HS-5 (cell line): ENCODE measurements at places on chromosomes 3 and 15.

GRCh38 chr3:107641572-107642307 lies 119.0 kb downstream of the BBX start:
- DNase-seq: no peak

GRCh38 chr3:42535981-42536784 lies 33.7 kb downstream of the VIPR1 start:
- no peak for DNase-seq

GRCh38 chr15:68022061-68022460 lies 32.1 kb upstream of the PIAS1 start:
- no peak for DNase-seq

DNA sequence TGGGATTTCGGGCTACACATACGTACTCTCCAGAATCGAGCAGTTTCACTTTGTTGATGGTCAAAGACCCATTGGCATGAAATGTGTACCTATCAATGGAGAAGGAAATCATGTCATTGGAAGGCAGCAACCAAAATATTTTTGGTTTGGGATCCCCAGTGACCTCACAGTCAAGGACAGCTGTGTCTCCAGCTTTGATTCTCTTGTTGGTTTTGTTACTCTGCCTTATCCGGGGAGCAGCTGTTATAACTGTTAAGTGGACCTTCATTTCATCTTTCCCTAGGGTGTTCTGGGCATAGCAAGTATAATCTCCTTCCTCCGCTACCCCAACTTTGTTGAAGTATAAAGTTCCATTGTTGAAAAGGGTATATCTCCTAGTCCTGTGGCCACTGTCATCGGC lies 23.0 kb downstream of the IGSF10 start:
- no peak for DNase-seq

- DNase-seq: no peak
Observed at GRCh38 chr3:81352867-81353266, 408.6 kb downstream of the GBE1 start.

GRCh38 chr15:56215769-56216168 lies 27.9 kb downstream of the RFX7 start:
- no peak for DNase-seq

- DNase-seq: no peak
Observed at GRCh38 chr3:10568549-10568948, 63.2 kb upstream of the ATP2B2 start.

GRCh38 chr3:69695933-69696332 lies 43.3 kb upstream of the MITF start:
- DNase-seq: no peak

DNA sequence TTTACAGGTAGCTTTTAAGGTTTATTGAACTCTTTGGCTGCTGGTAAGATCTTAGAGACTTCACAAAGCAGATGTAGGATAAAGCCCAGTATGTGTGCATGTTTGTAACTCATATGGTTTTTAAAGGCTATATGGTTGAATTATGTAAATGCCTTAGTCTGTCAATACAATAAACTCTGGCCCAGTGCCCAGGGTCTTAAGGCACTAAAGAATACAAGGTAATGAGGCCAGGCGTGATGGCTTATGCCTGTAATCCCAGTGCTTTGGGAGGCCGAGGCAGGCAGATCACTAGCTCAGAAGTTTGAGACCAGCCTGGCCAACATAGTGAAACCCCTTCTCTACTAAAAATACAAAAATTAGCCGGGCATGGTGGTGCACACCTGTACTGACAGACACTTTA lies 170.3 kb upstream of the CGNL1 start:
- DNase-seq: no peak

DNA sequence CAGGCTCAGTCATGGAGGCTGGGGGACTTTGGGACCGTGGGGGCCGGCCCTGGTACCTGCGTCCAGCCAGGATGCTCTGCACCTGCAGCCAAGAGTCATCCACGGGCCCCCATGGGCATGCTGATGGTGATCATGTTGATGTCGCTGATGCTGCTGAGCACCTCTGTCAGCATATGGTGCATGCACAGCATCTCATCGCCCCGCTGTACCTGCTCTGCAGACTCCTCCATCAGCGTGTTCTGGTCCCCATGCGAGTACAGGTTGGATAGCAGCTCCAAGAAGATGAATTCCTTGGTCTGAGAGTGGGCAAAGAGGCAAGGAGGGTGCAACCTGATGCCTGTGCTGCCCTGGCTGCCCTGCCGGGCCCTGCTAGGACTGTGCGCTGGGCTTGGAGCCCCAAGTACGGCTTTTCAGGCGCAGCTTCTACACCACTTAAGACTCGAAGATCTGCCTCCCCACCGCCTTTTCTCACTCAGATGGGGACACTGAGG lies 7.2 kb downstream of the RPS17 start:
- no peak for DNase-seq

- no peak for DNase-seq
Observed at GRCh38 chr15:71679223-71679792, 131.0 kb upstream of the NR2E3 start.

GRCh38 chr3:56076746-56077145 lies 391.5 kb downstream of the ERC2 start:
- no peak for DNase-seq

- DNase-seq: no peak
Observed at GRCh38 chr3:197730200-197730599, 6.5 kb downstream of the RUBCN start.

- no peak for DNase-seq
Observed at GRCh38 chr3:29763115-29763514, 482.2 kb downstream of the RBMS3 start.

DNA sequence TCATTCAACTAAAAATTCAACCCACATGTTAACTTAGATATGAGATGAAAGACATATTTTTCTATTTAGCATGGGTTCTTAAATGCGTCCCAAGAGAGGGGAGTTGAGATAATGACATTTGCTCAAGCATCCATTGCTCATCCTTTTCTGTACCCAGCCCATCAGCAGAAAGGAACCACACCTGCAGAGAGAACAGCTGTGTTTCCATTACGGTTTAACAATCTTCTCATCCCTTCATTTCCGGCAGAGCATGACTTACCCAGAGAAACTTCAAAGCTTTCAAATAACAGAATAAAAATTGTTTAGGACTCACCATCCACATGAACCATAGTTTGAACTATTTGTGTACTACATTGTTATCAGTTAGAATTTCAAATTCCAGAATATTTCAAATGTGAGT lies 113.1 kb downstream of the TGFBR2 start:
- no peak for DNase-seq

DNA sequence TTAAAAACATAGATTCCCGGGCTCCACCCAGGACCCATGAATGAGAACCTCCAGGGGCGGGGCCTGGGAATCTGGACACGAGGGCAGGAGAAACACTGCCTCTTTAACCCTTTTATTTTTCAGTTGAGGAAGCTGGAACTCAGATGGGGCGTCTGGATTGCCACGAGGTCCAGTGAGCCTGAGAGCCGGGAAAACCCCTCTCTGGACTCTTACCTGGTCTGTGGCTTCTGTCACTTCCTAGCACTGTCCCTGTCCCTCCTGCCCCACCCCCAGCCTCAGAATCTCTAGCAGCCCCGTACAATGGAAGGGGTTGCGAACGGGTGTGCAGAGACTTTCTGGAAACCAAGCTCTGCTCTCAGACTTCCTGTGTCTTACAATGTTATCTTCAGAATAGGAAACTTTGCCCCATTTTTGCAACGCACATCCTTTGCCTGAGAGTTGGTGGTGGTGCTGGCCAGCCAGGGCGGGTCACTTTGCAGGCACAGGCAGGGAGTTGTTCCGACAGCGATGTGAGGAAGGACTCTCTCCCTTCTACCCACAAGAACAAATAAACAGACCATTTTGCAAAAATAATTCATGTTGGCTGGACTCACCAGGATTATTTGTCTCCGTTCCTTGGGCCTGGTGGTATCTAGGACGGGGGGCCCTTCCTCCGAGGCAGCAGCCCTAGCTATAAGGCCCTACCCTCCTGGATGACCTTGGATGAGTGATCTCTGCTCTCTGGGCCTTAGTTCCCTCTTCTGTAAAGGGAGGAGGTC lies 59.1 kb downstream of the SMAD6 start:
- no peak for DNase-seq

DNA sequence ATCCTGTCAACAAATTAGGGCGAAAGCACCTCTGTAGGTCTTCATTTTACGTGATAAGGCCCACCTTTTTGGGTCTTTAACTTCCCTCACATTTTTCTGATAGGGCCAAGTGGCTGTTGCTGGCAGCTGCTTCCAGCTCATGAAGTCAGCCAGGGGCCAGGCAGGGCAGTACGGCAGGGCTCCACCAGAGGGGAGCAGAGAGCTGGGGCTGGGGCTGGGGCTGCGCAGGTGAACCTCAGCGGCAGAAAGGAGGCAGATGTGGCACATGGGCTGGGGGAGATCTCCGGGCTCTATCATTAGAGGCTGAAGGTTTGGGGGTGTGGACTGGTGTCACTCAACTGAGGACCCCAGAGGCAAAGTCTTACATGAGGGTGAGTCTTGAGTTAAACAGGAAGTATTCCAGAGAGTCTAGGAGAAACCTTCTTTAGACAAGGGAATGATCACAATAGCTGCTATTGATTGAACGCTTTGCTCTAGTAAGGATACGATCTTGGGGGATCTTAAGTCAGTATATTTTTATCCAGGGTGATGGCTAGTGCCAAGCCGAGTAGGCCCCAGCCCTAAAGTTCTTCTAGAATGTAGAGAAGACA lies 62.8 kb upstream of the MEX3B start:
- DNase-seq: no peak

- DNase-seq: no peak
Observed at GRCh38 chr3:112650482-112650881, 9.5 kb upstream of the CCDC80 start.

GRCh38 chr3:7707187-7707586 lies 794.4 kb upstream of the LMCD1 start:
- no peak for DNase-seq

- DNase-seq: no peak
Observed at GRCh38 chr3:41033956-41034519, 165.3 kb upstream of the CTNNB1 start.

DNA sequence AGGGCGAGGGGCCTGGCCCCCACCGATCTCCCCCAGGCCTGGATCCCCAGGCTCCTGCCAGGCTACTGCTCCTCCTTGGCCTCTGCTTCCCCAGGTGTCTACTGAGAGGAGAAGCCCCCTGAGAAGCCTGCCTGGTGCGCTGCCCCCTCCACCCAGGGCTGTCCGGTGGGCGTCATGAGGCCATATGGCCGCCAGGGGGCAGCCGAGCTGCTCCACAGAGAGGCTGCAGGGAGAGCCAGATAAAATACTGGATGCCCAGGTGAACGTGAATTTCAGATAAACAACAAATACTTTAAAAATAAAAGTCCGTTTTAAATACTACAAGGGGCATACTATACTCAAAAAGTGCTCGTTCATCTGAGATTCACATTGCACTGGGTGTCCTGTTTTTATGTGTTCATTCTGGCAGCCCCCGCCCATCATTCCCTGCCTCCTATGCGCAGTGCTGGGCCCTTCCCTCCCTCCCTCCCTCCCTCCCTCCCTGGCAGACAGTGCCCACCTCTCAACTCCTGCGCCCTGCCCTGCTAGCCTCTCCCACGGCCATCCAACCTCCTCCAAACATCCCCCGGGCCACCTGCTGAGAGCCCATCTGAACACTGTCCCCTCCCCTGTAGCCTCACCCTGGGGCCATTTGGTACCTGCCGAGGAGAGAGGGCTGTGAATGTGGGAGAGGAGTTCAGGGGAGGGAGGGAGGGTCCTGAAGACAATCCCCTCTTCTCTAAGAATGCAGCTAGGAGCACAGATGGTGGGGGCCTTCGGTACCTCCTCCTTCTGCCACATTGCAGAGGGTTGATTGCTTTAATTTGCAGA lies 29.6 kb downstream of the PSTPIP1 start:
- no peak for DNase-seq

DNA sequence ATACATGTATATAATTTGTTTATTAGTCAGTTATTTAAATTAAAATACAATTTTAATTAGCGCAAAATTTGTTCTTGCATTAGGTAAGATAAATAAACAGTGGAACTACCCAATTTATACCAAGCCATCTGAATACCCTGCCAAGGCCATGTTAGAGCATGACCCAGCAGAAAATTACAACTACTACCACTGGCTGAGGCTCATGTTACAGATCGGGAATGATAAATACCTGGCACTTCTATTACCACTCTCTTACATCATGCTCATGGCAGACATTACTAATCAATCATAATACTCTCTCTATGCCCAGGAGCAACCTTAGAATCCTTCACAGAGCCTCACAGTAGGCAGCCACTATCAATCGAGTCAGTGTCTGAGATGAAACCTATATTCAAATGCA lies 21.2 kb upstream of the LMOD3 start:
- no peak for DNase-seq

DNA sequence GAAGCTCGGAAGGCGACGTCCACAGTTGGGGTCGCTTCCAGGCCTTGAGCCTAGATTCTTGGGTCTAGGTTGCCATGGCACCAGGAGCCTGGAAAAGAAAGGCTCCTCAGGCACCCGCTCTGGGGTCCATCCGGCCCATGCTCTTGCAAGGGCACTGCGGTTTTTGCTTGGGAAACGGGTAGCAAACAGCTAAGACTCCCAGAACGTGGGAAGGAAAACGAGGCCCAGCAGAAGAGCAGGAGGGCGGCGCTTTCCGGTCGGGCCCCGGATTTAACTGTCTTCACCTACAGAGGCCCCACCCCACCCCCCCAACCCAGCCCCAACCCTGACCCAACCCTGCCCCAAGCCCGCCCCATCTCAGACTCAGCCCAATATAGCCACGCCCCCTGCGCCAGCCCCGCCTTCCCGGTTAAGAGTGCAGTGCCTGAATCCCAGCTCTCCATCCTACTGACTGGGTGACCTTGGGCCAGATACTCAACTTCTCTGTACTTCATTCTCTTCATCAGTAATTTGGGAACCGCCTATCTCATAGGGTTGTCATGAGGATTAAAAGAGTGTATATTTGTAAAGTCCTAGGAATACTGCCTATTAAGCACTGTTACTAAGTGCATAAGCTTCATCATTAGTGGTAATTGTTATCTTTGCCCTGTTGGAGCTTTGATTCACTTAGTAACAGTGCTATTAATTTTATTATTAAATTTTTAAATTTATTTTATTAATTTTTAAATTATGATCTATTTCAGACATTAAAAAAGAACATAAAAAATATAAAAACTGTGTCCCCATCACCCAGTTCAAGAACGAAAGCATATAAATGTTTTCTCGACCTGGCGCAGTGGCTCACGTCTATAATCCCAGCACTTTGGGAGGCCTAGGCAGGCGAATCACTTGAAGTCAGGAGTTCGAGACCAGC lies 28.4 kb upstream of the SMAD6 start:
- DNase-seq: no peak

GRCh38 chr3:11850003-11850402 lies 3.3 kb upstream of the TAMM41 start:
- DNase-seq: no peak

- no peak for DNase-seq
Observed at GRCh38 chr3:15284121-15284889, 48.1 kb downstream of the SH3BP5 start.

- no peak for DNase-seq
Observed at GRCh38 chr3:50606596-50606995, 5.0 kb downstream of the CISH start.
